Bone marrow (tissue), 2 donors: ENCODE measurements at places on chromosomes 11 and 22.
A peak's percentile ranks its signal among the peaks of the same experiment; 100 is the strongest.

GRCh38 chr11:73812234-73812633, 24.6 kb downstream of the MRPL48 start:
- no peak for DNase-seq

DNA sequence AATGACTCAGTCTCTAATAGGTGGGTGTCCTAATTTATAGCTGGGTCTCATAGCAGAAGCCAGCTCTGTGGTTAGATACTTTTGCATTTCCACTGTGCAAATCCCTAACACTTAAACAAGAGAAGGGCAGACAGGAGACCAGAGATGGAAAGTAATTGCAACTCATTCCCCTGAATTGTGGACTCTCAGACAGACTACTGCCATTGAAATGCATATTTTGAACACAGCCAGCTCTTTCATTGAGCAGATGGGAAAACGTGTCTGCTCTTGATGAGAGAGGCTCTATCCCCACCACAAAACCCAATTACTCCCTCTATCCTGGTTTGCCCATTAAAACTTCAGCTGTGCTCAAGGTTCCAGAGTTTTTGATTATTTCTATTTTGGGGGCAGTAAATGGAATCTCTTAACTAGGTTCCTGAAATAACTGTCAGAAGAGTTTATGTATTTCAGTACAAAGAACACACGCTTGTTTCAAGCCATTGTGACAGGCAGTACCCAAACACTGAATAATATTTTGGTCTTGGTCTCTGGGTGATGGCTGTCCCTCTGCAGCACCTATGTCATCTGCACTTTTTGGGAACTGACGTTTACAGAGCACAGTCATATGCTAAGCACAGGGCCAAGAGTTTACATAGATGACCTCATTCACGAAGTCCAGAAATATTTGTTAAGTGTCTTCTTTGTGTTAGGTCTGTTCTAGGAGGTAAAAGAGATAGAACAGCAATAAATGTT, 41.7 kb downstream of the FAM227A start:
- no peak for DNase-seq

DNA sequence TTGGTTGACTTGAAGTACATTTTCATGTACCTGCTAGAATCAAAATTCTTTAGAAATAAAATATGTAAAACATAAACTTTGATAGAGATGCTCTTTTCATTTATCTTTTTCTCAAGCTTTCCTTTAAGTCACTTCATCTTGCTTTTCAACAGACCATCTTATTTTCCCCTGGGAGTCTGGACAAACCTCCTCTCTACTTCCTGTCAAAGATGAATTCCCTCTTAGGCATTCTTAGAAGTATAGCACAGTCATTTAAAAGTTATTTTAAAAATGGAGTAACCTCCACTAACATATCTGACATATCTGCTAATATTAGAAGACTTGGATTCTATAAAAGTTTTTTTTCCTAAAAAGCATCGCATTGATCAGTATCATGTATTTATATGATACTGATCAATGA, 84.8 kb upstream of the PAX6 start:
- no peak for DNase-seq

DNA sequence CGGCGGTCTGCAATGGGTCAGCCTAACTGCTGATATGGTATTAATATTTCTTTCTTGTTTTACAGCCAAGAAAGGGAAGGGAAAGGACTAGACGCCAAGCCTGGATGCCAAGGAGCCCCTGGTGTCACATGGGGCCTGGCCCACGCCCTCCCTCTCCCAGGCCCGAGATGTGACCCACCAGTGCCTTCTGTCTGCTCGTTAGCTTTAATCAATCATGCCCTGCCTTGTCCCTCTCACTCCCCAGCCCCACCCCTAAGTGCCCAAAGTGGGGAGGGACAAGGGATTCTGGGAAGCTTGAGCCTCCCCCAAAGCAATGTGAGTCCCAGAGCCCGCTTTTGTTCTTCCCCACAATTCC, 1.9 kb downstream of the MDK start:
- no peak for DNase-seq

- no peak for DNase-seq
Measured at GRCh38 chr11:11313902-11314692, 39.0 kb downstream of the CSNK2A3 start.

DNA sequence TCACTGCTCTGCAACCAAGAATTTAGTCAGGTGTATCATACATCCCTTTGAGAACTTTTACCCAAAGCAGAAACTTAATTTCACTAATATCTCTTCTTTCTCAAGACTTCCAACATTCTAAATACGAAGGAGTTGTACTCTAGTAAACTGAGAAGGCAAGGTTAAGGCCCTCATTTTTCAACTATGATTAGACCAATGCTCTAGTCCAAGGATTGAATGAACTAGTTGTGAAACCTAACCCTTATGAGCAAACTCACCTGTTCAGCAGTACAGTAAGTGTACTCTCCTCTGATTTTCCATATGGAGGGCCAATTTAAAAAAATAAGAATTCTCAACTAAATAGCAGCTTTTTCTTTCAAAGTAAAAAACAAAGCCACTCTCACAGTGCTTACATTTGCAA, 180.0 kb upstream of the C11orf58 start:
- DNase-seq, result no peak

DNA sequence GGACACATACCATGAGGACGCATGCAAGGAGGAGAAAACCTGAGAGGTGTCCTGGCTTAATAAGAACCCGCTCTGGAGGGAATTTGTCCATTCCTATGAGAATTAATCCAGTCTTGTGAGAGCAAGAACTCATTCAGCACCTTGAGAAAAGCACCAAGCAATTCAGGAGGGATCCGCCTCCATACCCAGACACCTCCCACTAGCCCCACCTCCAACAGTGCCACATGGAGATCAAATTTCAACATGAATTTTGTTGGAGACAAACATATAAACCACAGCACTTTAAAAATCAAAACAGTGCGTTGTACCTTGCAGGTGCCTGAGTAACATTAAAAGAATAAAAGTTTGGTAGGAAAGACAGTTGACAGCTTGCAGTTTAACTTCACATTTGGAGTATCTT, 11.4 kb downstream of the UBE4A start:
- no peak for DNase-seq

DNA sequence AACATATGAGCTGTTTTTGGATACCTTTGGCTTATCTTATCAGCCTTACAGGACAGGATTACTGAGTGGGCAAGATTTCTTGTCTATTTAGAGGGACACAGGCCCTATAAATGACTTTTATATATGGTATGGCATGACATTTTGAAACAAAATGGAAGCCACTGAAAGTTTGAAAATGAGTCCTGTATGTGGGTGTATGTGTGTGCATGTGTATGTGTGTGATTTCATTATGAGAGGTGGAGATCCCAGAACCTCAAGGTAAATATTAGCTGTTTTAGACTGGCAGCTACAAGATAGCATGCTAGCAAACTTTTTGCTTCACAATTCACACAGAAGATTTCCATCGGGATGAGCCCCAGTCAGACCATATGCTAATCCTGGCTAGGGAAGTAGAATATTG, 970.5 kb upstream of the CCDC90B start:
- DNase-seq, result no peak

- no peak for DNase-seq
Measured at GRCh38 chr11:132840660-132841059, 691.6 kb downstream of the OPCML start.

DNA sequence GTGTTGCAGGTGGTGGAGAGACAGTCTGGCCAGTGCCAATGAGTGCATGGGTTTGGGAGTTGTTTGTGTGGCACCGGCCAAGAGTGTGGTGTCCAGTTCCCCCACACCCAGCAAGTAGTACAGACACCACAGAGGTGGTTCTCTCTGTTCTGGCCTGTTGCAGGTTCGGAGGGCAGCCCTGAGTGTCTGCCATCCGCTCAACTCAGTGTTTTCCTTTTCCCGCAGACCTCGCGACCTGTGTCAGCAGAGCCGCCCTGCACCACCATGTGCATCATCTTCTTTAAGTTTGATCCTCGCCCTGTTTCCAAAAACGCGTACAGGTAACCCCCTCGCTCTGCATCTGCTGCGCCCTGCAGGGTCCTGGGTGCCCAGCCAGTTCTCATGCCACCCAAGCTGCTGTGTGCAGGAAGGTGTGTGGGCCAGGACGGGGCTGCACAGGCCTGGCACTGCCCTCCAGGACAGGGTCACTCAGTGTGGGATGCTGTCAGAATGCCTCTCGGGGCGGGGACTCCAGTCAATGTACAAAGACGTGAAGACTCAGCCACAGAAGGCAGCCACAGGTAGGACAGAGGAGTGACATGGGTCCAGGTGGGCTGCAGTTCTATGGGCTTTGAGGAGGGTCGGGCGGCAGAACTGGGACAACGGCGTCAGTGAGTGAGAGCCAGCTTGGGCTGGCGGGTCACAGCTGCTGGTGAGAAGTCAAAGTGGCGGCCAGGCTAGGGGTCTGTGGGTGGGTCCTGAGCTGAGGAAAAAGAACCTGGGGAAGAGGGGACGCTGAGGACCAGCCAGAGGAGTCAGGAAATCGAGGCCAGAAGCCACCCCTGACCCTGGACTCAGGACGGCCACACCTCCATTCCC, 15.9 kb downstream of the TANGO2 start:
- DNase-seq, result no peak

- DNase-seq, result no peak
Measured at GRCh38 chr11:13999704-14000103, 37.2 kb downstream of the SPON1 start.

GRCh38 chr22:47218671-47219070, 456.2 kb downstream of the TBC1D22A start:
- DNase-seq, result no peak

DNA sequence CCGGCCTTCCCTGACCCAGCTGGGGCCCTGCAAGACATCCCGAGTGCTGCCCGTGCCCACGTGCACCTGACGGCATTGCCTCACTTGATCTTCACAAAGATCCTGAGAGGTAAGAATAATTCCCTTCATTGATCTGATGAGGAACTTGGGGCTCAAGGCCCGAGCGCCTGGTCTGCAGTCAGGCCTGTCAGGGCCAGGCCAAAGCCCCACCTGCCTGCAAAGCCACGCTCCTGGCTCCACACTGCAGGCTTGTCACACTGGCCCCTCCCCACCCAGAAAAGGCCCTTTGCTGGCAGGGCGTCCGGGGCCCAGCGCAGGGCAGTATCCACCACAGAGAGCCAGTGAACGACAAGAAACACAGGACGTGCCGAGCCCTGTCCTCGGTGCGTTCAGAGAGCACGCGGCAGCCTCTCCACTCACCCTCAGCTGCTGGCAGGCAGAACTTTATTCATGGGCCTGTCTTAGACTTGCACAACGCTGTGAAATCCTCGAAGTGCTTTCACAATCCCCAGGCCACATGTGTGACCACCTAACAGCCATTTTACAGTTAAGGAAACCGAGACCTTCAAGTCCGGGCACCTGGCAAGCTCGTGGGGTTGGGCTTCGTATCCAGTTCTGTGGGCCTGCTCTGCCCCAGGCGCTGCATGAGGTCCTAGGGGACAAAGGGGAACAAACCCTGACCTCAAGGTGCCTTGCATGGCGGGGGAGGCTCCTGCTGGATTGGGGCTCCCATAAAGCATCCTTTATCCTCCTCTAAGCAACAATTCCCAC, 14.8 kb downstream of the KIAA0930 start:
- peak; percentile 42 for DNase-seq

GRCh38 chr22:48055827-48056226, 1293.4 kb downstream of the TBC1D22A start:
- no peak for DNase-seq

- peak; percentile 19 for DNase-seq
Measured at GRCh38 chr11:68441466-68442230, 18.9 kb upstream of the PPP6R3 start.

GRCh38 chr11:1555713-1556153, 16.3 kb downstream of the DUSP8 start:
- no peak for DNase-seq

- DNase-seq, result no peak
Measured at GRCh38 chr11:117186431-117186761, 7.9 kb downstream of the SIDT2 start.

DNA sequence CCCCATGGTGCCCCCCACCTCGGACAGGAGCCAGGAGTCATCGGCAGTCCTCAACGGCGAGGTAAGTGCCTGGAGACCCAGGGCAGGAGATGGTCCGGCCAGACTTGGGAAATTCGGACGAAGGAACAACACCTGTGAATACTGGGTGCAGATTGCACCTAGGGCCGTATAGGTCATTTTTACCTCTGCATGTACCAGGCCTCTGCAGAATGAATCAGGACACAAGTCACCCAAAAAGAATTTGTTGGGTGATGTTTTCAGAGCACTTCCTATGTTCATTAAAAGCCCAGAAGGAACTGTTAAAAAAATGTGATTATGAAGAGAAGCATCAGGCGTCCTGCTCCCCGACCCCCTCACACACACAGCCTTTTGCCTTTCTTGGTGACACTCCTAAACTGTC, 93.9 kb downstream of the C11orf91 start:
- DNase-seq, result no peak

- no peak for DNase-seq
Measured at GRCh38 chr22:36136988-36137387, 23.6 kb downstream of the APOL3 start.

GRCh38 chr22:44049486-44050231, 25.6 kb downstream of the PARVB start:
- DNase-seq, result no peak

- DNase-seq, result no peak
Measured at GRCh38 chr11:71379701-71380100, 68.5 kb downstream of the DHCR7 start.

DNA sequence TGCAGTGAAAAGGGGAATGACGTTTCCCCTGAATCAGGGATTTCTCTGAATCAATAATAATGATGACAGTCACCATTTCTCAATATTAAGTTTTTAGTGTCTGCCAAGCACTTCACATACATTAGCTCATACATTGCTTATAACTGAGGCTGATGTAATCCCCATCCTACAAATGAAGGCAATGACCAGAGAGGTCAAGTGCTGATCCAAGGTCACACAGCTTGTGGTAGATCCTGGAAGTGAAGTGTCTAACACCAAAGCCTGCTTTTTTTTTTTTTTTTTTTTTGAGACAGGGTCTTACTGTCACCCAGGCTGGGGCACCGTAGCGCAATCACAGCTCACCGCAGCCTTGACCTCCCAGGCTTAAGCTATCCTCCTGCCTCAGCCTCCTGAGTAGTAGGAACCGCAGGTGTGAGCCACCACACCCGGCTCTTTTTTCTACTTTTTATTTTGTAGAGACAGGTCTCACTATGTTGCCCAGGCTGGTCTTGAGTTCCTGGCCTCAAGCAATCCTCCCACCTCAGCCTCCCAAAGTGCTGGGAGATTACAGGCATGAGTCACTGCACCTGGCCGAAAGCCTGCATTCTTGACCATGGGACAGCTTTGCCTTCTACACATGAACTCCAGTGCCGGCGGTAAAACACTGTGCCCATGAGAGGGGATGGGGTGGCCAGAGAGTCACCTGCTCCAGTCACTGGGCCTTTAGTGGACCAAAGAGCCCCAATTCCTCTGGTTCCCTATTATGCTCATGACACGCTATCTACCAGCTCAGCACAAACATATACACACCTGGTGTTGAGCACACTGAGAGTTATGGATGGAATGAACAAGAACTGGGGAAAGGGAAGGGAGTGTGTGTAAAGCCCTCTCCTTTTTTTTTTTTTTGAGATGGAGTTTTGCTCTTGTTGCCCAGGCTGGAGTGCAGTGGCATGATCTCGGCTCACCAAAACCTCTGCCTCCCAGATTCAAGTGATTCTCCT, 17.4 kb downstream of the ARHGAP1 start:
- DNase-seq, result no peak

GRCh38 chr11:75328426-75329277, 22.8 kb downstream of the ARRB1 start:
- DNase-seq, result peak; percentile 95
